ENCODE measurements at places on chromosomes 7 and 10.

GRCh38 chr10:102773986-102774385, 30.2 kb downstream of the WBP1L start:
- DNase-seq: no peak

GRCh38 chr10:69279110-69279509, 814 bp downstream of the HK1 start:
- no peak for DNase-seq

DNA sequence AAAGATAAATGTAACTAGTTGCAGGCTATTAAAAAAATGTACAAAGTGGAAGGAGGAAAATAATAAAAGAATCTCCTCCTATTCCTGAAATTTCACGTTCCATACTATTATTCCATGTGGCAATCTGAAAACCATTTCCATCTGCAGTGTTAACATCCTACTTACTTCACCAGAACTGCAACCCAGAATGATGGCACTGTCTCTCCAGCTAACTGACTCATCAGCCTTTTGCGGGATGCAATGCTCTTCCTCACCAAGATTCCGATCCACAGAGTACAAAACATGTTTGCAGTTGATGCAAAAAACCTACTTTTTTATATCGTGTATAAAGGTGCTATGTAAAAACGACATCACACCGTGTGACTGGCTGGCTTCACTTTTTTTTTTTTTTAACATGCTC, 50.8 kb downstream of the ESYT2 start:
- DNase-seq: no peak

GRCh38 chr10:113585949-113586348, 33.1 kb downstream of the HABP2 start:
- no peak for DNase-seq

DNA sequence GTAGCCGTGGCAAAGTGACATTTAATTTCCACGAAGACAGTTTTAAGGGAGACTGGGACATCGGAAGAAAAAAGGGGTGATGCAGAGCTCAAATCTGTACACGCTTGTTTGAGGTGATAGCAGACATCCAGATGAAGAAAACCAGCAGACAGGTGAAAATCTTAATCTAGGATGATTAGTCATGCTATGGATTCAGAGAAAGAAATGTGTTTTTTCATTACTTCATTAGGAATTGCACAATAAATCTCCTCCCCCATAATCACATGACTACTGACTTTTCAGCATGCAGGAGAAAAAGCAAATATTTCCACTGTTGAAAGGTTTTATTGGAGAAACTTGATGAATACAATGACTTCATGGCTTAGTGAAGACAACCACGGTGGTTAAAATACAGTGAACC, 2.5 kb downstream of the NUDT5 start:
- DNase-seq: no peak

- DNase-seq: no peak
These were observed 78.8 kb downstream of the INPP5A start for GRCh38 chr10:132616170-132616995.

DNA sequence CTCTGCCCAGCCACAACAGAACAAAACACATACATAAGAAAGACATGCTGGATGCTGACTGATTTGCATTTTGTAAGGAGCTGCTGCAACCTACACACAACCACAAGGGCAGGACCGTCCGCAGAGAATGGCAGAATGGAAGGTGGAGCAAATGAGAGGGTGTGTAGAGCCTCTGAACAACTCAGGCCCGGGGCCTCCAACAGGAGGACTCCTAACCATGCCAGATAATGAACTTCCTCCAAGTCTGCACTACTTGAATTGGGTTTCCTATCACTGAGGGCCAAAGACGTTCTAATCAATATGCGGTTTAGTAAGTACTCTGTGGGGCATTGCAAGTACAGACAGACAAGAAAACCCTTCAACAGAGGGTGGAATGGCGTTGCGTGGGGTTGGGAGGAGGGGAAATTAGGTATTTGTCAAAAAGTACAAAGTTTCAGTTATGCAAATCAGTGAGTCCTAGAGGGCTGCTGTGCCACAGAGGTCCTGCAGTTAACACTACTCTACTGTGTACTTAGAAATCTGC, 14.6 kb downstream of the VOPP1 start:
- DNase-seq: no peak

GRCh38 chr10:79246606-79247275, 100.5 kb upstream of the PPIF start:
- no peak for DNase-seq

GRCh38 chr7:73840715-73841379, 1.5 kb downstream of the METTL27 start:
- DNase-seq: no peak

DNA sequence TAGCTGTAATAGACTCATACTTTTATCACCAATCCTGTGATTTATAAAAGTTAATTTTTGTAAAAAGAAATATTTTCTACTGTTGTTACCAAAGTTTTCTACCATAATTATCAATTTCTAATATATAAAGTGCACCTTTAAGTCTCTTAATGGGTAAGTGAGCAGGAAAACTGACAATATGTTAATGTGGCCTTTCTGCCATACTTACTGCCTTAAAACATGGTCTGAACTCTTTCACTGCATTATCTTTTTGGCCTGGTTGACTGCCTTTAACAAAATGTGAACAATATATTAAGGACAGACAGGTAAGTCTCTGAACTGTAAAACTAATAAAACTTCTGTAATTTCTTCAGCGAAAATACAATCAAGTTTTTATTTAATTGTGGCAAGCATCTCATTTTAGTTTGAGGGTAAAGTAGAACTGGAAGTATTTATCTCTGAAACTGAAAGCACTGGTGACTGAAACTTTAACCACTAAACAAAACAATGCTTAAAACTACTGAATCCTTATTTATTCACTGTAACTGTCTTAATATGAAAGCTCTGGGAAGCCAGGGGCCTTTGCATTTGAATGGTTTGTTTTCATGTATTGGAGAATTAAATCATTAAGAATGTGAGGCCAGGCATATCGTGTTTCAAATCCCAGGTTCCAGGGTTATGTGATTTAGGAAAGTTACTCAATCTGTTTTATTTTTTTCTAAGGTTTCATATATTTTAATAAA, 948.8 kb upstream of the POT1 start:
- no peak for DNase-seq

- no peak for DNase-seq
These were observed 54.1 kb upstream of the NPTX2 start for GRCh38 chr7:98562871-98563495.

GRCh38 chr10:29358010-29358616, 69.2 kb downstream of the LYZL1 start:
- DNase-seq: no peak

DNA sequence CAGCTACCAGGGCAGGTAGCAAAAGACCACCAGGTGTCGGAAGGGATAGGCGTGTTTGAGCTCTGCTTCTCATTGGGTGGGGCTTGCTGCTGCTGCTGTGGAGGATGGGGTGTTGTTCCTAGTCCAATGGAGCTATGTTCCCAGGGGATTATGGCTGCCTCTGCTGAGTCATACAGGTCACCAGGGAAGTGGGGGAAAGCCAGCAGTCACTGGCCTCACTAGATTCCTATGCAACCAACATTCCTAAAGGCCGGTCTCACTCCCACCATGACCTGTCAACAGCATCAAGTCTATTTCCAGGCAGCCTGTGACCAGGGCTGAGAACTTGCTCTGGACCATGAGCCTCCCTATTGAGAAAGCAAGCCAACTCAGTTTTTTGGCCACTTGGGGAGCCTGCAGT, 1160.8 kb downstream of the REEP3 start:
- DNase-seq: no peak

GRCh38 chr7:158676171-158676840, 28.3 kb downstream of the NCAPG2 start:
- no peak for DNase-seq

DNA sequence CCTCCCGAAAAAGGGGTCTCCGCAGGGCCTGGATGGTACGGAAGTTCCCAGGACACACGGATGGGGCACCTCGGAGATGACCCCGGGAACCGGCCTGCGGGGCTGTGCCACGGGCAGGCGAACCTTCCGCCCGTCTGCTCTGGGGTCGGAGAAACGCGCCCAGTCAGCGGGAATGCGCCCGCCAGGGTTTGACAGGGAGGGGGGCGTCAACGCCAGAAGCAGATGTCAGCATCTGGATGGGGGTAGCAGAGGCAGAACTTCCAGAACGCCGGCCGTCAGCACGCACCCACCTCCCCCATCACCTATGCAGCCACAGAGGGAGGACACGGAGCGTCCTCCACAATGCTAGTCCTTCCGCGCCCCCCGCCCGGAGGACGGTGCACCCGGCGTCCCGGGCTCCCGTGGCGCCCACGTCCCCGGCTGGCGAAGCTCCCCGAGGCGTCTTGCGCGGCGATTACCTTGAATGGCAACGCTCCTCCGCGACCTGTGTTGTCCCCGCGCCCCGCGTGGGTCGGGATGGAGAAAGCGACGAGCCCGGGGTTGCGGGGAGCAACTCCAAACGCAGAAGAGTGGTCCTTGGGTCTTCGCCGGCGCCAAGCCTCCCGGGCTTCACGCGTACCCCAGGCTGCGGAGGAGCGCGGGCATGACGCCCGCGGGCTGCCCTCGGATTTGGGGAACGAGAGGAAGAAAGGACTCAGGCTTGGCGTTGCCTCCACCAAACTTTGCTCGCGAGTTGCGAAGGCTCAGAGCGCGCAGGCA, 561 bp downstream of the FGFR2 start:
- DNase-seq: no peak

DNA sequence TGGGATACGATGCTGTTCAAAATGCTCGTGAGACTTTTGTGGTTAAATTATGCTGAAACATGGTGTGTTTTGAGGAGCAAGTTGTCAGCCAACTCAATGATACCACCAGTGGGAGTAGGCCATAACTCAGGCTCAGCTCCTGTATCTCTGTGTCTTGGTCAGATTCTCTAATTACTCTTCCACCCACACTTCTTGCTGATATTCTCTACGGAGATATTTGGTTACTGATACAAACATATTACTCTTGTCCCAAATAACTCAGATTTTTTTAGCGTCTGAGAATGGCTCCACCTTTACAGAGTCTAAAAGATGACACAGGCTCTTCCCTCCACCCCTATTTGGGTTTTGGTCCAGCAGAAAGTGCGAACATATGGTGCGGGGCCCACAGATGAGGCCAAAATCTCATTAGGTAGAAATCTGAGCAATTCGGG, 168.9 kb downstream of the PKD1L1 start:
- no peak for DNase-seq

- no peak for DNase-seq
These were observed 129.7 kb upstream of the VWC2 start for GRCh38 chr7:49643736-49644135.

DNA sequence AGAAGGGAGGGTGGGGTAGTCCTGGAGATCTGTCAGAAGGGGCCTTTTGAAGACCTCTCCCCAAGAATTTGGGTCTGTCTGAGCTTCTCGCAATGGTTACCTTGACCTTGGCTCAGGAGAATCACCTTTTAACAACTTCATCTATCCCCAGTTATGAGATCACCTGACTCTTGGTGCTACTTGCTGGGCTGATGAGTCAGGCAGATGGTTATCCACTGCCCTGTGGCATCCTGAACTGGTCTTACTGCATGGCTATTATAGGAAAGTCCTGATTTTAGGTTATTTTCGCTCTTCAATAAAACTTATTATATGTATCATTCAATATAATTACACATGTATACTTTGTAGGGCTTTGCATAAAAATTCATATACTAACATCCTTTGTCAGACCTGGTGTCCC, 274.7 kb downstream of the GFRA1 start:
- no peak for DNase-seq

DNA sequence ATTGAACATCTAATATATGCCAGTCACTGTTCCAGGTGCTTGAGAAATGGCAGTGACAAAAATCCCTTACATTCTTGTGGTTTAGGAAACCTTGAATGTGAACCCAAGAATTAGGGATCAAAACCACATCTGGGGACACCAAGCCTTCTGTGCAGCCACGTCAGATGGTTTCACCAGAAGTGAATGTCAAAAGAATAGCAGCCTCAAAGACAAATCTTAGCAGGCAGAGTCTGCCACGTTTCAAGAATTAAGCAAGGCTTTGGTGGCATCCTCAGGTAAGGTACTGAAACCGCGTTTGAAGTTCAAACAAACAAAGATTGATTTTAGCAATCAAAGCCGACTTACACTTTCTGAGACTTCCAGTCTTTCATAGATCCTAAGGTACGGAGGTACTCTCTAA, 225.5 kb upstream of the GNAI1 start:
- DNase-seq: no peak

GRCh38 chr10:43691485-43691884, 42.8 kb upstream of the ZNF32 start:
- DNase-seq: no peak

DNA sequence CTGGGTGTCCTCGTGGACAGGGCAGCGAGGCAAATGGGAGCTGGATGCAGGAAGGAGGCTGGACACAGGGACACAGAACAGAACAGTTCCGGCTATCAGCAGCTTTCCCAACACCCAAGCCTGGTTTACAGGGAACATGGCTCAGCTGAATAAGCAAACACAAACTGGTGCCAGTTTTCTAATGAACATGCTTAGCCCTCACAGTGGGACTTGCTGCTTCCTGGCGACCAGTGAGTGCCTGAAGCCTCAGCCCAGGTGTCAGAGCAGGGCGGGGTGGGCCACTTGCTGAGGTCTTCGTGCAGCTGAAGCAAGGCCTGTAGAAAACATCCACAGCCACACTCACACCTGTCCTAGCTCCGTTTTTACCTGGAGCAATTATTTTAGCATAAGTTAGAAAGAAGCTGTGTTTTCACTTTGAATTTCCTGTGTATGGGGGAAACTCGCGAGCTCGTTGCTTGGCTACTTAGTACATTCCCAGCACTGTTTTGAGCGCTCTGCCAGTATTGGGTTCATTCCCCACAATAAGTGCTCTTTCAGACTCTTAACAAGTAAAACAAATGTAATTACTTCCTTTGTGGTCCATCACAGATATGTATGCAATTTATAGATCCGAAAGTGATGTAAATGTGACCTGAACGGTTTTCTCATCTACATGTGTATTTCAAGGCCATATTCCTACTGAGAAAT, 261.2 kb upstream of the SHH start:
- no peak for DNase-seq

GRCh38 chr7:137476937-137477336, 133.4 kb upstream of the PTN start:
- no peak for DNase-seq

DNA sequence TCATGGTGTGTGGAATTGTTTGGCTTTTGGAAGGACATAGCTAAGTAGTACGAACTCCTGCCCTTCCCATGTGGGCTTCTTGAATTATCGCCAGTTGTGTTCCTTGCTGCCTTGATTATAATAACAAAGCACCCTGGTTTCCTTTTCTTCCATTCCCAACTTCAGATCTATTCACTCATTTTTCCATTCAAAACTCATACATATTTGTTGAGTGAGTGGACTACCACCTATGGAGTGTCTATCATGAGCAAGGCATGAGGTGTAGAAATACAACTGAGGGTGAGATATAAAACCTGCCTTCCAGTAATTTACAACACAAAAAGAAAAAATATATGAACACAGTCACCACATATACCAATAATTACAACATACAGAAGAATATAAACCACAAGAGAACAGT, 4.9 kb upstream of the COL17A1 start:
- no peak for DNase-seq

- DNase-seq: no peak
These were observed 145.9 kb upstream of the STK17A start for GRCh38 chr7:43437001-43437400.
